Osteocyte (in vitro differentiated cells): ENCODE measurements at places on chromosomes 5 and 9.

DNA sequence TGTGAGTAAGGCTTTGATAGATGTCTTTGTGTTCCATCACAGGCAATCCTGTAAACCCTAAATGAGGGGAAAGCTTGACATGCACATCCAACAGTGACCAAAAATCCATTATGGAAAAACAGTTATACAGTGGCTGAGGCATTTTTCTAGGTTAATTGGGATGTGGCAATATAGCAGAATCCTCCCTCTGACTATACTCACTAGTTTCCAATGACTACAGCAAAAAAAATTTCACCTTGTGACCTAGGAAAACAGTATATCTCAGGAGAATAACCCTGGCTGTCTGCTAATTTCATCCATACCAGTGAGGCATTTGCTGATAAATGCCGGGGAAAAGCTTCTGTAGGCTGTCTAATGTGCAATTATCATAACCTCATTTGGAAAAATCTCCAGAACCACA is 49.9 kb upstream of the SNCAIP start:
- no peak for DNase-seq

DNA sequence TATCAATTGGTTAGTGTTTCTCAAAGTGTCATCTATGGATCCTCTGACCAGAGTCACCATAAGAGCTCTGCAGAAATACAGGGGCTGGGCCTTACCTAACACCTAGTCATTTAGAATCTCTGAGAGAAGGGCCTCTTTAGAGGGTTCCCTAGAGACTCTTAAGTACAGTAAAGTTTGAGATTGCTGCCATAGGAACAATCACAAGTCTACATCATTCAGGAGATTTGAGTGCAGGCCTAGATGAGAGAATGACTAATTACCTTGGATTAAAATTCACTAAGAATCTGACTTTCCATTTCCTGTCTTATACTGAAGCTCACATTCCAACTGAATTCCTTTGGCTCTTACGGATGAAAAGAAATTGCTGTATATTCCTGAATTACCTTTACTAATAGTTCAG is 182.1 kb upstream of the PTGER4 start:
- DNase-seq: no peak

GRCh38 chr5:78968781-78969180 is 16.3 kb downstream of the ARSB start:
- DNase-seq: no peak

- no peak for DNase-seq
These were observed 455.3 kb upstream of the PTGER4 start for GRCh38 chr5:40224421-40224820.

- no peak for DNase-seq
These were observed 69.8 kb downstream of the SLC46A2 start for GRCh38 chr9:112820881-112821280.

- no peak for DNase-seq
These were observed 428.8 kb upstream of the CDH6 start for GRCh38 chr5:30764704-30765103.

- DNase-seq: no peak
These were observed 207.7 kb downstream of the FBXL7 start for GRCh38 chr5:15707631-15708030.

DNA sequence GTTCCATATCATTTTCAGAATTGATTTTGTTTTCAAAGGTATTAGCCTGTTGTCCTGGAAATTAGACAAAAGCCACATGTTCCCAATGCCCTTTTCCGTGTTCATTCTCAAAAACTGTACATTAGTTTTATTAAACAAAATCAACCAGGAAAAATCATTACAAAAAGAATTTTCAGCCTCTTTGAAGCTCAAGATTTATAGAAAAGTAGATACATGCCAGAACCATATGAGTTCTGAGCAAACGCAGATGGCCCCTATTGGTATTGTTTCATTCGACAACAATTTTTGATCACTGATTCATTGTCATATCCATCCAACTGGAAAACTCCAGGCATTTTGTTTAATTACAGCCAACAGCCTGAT is 148.5 kb upstream of the GRAMD2B start:
- no peak for DNase-seq

DNA sequence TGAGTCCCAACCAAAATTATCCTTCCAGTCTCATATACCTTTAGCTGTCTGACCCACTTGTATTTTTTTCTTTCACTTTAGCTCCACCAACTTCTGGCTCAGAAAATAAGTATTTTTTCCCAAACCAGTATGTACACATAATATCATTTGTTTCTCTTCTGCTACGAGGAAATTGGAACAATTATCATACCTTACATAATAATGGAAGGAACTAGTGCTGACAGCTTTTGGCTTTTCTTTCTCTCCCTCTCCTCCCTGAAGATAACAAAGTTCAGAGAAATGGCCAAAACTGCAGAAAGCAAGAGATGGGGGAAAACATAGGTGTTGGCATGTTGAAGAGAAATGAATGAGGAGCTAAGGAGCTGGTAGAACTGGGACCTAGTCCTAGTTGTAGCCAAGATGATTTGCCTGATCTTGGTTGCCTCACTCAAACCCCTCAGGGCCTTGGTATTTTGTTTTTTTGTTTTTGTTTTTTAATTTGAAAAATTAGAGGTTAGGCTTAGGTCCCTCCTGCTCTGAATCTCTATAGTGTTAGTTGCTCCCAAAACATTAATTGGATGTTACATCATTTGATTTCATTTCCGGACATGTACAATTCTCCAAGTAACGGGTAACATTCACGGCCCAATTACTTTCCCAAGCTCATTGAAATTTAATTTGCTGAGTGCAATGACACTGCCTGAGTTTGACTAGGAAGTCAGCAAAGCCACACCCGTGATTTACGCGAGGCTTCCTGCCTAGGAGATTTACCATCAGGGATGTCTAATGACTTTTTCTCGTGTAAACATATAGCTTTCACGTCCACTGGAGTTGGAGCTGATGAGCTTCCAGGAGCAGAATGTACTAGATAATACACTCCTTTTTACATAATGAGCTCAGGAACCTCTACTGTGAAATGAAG is 291.6 kb downstream of the TLE1 start:
- no peak for DNase-seq

DNA sequence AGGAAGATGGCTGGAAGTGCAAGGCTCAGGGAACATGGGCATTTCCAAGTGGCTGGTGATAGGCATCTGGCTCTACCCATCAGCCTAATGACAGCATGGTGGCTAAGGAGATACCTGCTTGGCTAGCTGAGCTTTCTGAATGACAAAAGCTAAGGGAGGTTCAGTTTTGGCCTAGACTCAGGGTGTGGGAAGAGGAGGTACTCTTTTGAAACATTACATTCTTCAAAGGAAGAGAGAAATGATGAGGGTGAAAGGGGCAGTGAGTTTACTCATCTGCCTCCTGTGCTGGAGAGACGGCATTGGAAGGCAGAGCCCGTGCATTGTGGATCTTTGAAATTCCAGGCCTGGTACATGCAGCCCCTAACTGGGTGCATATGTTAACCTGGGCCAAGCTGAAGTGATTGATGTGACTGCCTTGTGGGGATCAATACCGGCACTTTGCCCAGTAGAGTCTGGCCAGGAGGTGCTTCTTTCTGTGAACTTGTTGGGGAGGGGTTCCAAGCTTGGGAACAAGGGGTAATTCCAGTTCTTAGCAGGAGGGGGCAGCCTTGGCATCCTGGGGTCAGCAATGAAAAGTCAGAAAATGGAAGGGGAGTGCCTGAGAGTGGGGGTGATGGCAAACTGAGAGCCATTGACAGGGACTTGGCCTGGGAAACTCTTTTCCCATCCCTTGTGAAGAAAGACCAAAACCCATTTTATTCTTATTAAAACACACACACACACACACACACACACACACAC is 108.6 kb downstream of the ACER2 start:
- DNase-seq: no peak

DNA sequence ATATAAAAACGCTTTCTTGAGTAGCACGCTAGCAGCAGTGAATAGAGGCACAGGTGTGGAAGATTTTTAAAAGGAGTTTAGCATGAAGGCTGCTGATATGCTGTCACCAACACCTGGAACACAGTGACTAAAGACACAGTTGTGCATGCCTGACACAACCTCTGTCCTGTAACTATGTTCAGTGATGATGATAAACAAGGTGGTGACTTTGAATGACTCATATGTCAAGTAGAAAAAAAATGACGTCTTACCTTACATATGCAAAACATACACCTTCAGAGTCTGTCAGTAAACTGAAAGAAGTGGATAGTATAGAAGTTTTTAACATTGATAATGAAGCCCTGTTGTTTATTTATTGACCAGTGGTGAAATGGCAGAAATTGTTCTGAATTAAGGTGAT is 66.2 kb upstream of the ADCY2 start:
- no peak for DNase-seq

DNA sequence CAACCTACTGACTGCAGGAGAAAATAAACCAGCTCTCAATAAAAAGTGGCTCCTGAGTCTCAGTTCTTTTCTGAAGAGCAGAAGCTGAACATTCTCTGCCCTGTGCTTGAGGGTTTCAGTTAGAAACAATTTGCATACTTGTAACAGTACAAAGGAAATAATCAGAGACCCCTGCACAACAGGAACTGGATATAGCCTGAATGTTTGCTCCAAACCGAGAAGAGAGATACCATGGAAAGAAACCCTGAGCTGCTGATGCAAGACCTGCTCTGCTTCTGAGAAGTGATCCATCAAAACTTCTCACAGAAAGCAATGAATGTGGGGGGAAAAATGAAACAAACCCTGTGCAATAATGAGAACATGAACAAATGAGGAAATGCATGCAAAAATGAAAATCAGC is 592.9 kb downstream of the SEMA5A start:
- no peak for DNase-seq

GRCh38 chr5:159737263-159737662 is 179.0 kb upstream of the ADRA1B start:
- no peak for DNase-seq
